ENCODE measurements at places on chromosomes 4 and X.

DNA sequence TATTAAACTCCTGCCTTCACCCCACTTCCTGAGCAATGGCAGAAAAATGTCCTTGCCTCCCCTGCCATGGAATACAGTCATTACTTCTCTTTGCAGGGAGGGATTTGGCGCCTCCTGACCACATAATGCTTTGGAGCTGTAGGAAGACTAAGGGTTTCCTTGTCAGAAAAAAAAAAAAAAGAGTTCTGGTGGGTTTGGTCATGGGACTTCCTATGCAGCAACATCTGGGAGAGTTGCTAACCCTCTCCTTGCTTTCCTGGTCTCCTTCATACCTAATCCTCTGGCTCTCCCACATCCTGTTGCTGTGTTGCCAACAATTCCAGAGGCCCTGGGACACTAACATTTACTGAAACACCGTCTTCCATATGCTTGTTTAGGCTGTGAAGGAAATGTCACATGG is 75.1 kb upstream of the MBNL3 start:
- no peak for DNase-seq

- peak; percentile 60 for DNase-seq
These were observed 130.2 kb downstream of the CHRDL1 start for GRCh38 chrX:110665223-110666002.

GRCh38 chr4:18593297-18594002 is 571.9 kb upstream of the LCORL start:
- DNase-seq = peak; percentile 72

DNA sequence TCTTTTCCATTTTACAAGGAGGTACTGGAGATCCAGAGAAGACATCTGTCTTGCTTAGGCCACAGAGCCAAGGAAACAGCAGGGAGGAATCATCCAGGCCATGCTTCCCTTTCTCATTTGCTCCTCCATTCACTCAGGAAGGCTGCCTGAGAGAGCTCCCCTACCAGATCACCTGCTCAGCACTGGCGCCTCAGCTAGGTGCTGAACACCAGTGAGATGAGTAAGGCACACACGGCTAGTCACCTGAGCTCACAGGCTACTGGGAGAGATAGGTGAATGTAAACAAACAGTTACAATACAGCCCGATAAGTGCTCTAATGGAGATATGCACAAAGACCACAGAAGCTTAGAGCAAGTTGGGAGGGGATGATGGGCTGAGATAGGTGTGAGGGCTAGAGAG is 149.8 kb upstream of the ARHGEF9 start:
- no peak for DNase-seq

DNA sequence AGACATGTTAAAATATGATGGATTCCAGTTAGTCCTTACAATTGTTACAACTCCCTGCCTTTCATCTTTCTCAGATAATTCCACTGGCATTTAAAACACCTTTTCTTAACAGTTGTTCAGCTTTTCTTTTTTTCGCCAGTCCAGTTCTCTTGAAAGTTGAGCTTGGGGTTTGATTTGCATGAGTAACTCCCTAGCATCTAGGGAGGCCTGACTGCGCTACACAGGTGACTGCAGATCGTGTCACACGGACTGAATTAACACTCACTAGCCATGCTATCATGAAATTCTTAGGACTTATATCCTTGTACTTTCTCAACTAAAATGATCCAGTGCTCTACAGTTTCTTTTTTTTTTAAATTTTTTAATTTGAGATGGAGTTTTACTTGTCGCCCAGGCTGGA is 69.8 kb downstream of the ARHGAP24 start:
- no peak for DNase-seq

- no peak for DNase-seq
These were observed 429.4 kb upstream of the DIPK2B start for GRCh38 chrX:45630078-45630477.

DNA sequence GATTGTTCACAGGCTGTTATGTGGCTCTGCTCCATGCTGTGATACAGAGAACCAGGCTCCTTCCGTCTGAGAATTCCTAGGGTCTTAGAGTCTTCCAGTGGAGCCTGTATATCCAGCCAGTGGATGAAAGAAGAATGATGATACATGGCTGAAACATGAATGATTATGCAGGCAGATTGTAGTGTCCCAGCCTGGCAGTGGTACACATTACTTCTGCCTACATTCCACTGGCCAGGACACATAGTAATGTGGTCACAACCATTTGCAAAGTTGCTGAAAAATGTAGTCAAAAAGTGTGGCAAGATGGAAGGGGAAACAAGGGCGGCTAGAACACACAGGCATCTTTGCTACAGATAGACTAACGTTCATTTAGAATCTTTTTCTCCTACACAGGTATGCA is 4.5 kb upstream of the GBA3 start:
- DNase-seq = no peak
